ENCODE measurements at places on chromosomes 3 and 15. TPM values are rescaled to one million over a fixed set of nuclear protein-coding genes. Genes with fewer than 3 reads are reported as not detected.

Gene POC1A
- 20.8 TPM for total RNA-seq

- DNase-seq, result no peak
Measured at GRCh38 chr3:23840521-23840920, 34.8 kb downstream of the UBE2E1 start.

Gene GOLGA6B
- total RNA-seq, result not detected

DNA sequence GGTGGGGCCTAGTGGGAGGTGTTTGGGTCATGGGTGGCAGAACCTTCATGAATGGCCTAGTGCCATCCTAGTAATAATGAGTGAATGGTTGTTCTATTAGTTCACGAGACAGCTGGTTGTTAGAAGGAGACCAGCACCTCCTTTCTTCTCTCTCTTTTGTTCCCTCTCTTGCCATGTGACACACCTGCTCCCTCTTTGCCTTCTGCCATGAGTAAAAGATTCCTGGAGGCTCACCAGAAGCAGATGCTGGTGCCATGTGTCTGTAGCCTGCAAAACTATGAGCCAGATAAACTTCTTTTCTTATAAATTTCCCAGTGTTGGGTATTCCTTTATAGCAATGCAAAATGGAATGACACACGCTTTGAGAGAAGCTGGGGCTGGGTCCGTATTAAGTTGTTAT, 89.0 kb upstream of the SLC4A7 start:
- no peak for DNase-seq

- no peak for DNase-seq
Measured at GRCh38 chr15:59691194-59691805, 2.2 kb upstream of the BNIP2 start.

Gene MEX3B
- 0.75 TPM for total RNA-seq

DNA sequence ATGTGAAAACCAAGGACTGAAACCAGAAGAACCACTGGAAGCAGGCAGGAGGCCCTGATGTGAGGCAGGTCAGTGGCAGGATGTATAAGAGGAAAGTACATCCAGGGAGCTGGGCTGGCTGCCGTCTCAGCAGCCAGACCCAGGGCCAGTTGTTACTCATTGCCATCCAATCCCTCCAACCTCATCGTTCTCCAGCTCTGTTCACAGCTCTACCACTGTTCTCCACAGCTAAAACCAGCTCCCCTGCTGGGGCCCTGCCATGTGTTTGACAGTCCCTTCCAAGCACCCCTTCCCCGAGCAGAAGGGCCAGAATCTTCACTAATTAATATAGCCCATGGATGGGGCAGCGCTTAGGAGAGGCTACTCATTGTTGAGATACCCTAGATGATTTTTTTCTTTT, 206.6 kb downstream of the MECOM start:
- no peak for DNase-seq

Gene TADA3
- total RNA-seq, result 73.3 TPM

Gene ANXA2
- total RNA-seq, result 230 TPM

DNA sequence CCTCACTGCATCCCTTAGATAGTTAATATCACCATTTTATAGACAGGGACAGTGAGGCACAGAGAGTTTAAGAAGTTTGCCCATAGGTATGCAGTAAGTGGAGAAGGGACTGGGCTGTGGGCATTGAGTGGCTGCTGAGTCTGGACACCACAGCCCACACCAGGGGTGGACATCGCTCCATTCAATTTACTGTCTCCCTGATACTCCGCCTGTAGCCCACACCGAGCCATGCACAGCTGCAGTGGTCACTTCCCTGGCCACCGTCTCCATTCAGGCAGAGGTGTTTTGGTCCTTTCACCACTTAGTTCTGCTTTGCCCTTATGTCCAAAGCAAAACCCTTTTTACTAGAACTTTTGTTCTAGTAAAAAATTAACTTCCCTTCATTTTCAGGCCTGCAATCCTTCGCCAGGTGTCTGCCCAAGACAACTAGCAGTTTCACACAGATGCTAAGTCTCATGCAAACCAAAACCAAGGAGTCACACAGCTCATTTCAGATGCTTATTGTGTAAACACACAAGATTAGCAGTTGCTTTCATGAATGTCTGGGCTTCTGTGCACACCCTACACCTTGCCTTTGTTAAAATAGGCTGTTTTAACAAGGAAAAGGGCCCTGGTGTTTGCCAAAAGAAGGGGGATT, 30.1 kb downstream of the ZNF35 start:
- DNase-seq, result no peak

DNA sequence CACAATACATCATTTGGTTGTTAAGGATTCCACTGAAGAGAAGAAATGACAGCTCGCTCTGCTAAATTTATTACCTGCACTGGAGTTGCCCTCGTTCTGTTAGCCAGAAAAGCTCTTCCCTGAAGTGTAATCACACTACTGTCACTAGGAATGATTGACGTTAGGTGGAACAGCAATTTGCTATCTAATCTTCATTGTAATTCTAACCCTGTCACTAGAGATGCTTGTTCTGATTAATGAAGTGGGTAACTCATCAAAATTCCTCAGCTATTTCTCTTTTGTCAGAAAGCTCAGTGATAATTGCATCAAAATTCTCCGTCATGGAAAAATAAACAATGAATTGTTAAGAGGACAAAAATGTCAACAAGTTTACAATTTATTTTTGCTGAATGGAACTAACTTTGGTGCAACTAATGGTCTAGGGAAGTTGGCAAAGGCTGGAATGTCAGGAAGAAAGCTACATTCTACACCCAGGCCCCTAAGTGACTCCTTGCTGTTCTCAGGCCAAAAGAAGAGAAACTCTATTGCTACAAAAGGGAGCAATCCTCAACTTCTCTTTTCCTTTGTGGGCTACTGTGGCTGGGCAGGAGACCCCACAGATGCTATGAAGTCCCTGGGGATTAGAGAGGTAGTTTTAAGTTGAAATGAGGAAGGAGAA, 34.1 kb downstream of the CCDC191 start:
- DNase-seq, result no peak

Gene TJP1
- not detected for total RNA-seq

GRCh38 chr3:66304293-66304692, 83.5 kb downstream of the SLC25A26 start:
- DNase-seq, result no peak

DNA sequence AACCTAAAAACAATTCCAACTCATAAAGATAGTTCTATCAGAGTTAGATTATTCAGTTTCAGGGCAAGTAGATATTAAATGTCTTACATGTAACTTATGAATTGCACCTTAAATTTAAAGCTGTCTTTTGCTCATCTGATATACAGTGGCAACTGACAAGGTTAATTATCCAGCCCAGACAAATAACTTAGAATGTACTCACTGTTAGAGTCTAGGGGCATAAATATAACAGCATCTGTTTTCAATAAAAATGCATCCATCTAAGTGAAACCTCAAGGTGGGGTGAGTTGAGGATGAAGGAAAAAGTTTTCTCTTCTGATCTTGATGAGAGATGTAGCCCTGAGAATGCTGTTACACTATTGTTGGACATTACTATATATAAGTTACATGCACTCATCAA, 112.6 kb downstream of the FBN1 start:
- no peak for DNase-seq

Gene SENP8
- 1.3 TPM for total RNA-seq

DNA sequence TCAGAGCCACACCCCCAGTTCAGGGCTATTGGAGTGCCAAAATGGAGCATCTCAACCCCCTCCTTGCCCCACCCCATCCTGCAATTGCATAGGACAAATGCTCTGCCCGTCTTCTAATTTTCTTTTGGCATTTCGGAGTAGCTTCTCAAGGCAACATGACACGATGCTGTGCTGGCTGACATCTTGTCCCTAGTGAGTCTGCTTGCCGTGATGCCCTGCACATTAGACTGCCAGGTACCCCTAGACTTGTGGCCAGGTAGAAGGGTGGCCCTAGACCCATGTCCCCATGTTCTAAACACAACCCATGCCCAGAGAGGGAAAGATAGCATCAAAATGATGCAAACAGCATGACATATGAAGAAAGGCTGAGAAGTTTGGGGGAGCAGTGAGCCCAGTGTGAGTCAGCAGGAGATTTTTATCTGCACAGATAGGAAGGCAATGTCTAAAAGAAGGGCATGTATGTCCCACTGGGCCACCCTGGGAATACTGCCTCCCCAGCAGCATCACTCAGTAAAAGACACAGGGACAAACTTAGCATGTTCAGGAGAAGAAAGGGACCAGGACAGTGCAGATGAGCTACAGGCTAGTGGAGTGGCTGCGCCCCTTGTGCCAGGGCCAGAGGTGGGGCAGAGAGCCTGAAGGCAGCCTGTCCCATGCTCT, 36.8 kb downstream of the CA12 start:
- DNase-seq, result no peak

Gene GOLGA6A
- 0.40 TPM for total RNA-seq

DNA sequence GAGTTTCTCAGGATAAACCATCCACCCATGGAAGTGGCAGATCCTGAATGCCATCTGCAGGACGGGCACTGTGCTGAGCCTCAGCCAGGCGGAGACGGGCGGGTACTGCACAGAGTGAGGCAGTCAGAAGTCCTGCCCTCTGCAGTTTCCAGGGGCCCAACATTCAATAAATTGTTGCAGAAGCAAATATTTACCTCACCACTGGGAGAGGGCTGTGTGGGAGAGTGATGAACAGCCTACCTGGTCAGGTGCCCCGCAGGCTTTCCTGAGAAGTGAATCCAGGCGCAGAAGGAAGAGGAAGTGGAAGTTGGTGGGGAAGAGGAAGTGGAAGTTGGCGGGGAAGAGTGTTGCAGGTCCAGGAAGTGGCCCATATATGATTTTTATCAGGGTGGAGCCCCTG, 100.8 kb downstream of the SLCO3A1 start:
- DNase-seq, result no peak

- DNase-seq, result no peak
Measured at GRCh38 chr3:145716519-145716918, 444.5 kb downstream of the PLOD2 start.

DNA sequence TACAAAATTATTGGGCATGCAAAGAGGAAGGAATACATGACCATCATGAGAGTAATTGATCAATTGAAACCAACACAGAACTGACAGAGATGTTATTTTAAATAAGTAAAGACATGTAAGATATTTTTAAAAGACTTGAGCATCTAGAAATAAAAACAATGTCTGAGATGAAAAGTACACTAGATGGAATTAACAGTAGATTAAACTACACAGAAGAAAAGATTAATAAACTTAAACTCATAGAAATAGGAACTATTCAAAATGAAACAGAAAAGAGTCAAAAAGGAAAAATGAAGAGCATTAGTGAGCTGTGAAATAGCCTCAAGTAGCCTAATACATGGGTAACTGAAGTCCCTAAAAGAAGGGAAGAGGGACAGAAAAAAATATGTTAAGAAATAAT, 8.5 kb upstream of the ARF4 start:
- DNase-seq, result no peak

Gene FAM43A
- total RNA-seq, result 5.1 TPM

GRCh38 chr15:99440029-99440428, 125.8 kb upstream of the MEF2A start:
- peak; percentile 20 for DNase-seq

GRCh38 chr15:60408463-60408981, 10.7 kb upstream of the ANXA2 start:
- no peak for DNase-seq

- no peak for DNase-seq
Measured at GRCh38 chr3:170572665-170573253, 13.1 kb downstream of the SLC7A14 start.

DNA sequence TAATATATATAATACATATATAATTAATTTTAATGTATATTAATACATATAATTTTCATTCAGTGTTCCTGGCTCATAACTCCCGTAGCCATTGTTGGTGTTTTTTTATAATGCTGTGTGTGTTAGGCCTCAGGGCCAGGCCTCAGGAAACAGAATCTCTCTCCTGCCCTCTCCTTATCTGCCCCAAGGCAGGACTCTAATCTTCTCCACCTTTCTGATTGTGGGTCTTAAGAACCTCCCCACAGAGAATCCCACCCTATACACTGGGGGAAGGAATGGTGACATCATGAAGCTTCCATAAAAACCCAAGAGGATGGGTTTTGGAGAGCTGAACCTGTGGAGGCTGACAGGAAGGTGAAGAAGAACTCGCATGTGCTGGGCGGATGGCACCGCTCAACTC, 4.0 kb upstream of the FMN1 start:
- DNase-seq, result no peak

Gene GPR176
- total RNA-seq, result 0.09 TPM

Gene EFHB
- 0.17 TPM for total RNA-seq

- no peak for DNase-seq
Measured at GRCh38 chr3:159301961-159302360, 500.1 kb downstream of the MFSD1 start.

DNA sequence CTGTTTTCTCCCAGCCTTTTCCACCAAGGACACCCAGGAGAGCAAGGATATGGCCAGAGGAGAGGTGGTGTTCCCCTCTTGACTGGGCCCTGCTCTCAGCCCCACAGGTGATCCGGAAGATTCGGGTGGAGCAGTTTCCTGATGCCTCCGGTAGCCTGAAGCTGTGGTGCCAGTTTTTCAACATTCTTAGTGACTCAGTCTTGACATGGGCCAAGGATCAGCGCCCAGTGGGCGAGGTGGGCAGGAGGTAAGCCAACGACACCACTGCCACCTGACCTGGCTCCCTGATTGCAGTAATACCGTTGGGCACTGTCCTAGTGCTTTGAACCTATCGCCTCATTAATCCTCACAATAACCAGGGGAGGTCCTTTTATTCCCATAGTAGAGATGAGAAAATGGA, 25.3 kb upstream of the SLC28A1 start:
- DNase-seq, result no peak

Gene SEMA3G
- 0.06 TPM for total RNA-seq

- DNase-seq, result no peak
Measured at GRCh38 chr3:458653-459310, 262.2 kb downstream of the CHL1 start.

Gene SATB1
- total RNA-seq, result 288 TPM

DNA sequence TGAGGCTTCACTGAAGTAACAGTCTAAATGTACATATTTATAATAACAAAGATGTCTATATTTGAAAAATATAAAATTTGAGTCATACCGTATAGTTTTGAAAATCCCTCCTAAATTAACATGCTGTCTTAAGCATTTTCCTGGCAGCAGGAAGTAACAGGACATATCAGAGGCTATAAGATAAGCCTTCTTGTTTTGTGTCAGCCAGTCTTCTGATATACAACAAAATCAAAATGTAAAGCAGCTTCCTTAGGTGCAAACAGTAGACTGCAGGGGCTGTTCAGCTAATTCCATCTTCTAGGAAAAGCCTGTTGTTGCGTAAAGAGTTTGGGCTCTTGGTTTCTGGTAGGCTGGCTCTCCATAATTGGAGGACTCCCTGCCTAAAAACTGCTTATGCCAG, 56.0 kb downstream of the P3H2 start:
- DNase-seq, result no peak

- DNase-seq, result no peak
Measured at GRCh38 chr3:84439476-84439875, 519.3 kb upstream of the CADM2 start.

Gene CDHR4
- total RNA-seq, result 0.22 TPM

GRCh38 chr3:27556887-27557286, 72.7 kb upstream of the SLC4A7 start:
- DNase-seq, result no peak

Gene ARRDC4
- 0.94 TPM for total RNA-seq

GRCh38 chr3:196093317-196094111, 11.6 kb upstream of the TFRC start:
- DNase-seq, result no peak

Gene ALPK3
- total RNA-seq, result 0.17 TPM

Measured in activated naive CD8-positive, alpha-beta T cell treated with anti-CD3 and anti-CD28 coated beads, Interleukin-2, amount 10 ng/mL, durations not matched to agents 7 days and 5 days (primary cell).